ENCODE measurements at places on chromosomes 4 and X.
A peak's percentile ranks its signal among the peaks of the same experiment; 100 is the strongest.

DNA sequence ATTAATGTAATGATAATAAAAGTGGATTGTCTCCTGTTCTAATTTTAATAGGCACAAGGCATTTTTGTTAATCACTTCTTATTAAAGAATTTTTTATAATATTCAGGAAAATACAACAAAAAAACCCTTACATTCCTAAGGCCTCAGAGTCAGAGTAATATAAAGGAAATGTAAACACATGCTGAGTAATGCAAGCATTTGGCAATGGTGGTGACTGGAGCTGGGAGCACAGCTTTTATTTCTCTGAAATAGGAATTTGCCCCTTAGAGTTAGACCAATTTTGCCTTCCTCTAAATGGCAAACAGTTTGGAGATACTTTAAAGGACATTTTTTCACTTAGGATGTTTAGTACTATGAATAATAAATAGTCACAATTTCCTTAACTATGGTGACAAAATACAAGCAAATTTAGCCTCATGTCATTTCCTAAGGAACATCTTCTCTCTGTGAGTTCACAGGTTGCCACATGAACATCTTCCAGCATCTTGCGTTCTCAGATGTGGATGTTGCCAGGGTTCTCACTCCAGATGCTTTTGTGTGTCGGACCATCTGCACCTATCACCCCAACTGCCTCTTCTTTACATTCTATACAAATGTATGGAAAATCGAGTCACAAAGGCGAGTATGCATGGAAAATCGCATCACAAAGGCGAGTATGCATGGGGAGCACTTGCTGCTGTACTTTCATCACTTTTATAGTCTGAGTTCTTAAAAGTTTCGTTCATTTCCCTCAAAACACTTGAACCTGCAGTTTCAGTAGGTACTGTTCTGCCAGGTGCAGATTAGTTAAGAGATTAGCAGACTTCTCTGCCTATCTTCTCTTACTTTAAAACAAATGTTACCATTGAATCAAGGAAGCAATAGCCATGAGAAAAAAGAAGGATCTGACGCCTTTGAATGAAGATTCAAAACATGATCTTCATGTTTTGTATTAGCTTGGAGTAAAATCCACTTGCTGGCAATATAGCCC is 15.9 kb upstream of the F11 start:
- no peak for DNase-seq

DNA sequence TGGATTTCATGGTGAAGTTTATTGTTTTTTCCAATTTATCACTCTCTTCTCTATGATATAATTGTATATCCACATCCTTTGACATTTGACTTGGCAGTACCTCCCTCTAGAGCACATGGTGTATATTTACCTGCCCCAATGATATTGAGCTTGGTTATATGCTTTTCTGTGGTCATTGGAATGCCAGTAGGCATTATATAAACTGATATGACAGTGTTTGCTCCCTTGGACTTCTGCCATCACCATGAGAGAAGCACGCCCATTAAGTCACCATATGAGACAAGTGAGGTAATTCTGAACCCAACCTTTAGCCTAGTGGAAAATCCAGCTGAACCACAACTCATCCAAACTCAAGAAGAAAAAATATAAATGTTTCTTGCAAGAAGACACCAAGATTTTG is 2761.5 kb downstream of the ARAP2 start:
- DNase-seq = no peak

DNA sequence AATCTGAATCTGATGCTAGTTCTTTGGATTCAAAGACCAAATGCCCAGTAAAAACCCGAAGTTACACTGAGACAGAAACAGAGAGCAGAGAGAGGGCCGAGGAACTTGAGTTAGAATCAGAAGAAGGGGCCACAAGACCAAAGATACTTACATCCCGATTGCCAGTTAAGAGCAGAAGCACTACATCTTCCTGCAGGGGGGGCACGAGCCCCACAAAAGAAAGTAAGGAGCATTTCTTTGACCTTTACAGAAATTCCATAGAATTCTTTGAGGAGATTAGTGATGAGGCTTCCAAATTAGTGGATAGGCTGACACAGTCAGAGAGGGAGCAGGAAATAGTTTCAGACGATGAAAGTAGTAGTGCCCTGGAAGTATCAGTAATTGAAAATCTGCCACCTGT is 309.3 kb downstream of the ANK2 start:
- peak; percentile 19 for DNase-seq

DNA sequence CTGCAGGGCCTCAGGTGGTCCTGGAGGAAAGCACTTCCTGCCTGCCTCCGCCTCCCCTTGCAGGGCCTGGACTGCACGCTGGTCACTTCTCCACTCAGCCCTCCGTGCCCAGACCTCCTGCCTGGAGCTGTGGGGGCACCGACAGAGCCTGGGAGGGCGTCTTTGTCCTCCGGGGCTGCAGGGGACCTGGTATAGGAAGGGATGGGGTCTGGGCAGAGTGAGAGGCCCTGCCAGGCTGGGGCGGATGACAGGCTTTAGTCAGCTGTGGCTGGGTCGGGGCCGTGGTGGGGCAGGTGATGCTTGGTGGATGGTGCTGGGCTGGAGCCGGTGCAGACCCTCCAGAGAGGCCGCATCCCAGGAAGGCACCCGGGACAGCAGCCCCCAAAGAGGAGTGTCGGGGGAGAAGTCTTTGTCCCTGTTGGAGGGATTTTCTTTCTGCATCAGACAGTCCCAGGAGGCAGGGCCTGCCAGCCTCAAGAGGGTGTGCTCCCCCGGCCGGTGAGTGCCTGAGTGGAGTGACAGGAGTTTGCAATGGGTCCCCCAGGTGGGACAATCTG is 1.3 kb downstream of the DOK7 start:
- DNase-seq = no peak

- DNase-seq = no peak
Observed at GRCh38 chr4:142585411-142585810, 260.7 kb downstream of the INPP4B start.

DNA sequence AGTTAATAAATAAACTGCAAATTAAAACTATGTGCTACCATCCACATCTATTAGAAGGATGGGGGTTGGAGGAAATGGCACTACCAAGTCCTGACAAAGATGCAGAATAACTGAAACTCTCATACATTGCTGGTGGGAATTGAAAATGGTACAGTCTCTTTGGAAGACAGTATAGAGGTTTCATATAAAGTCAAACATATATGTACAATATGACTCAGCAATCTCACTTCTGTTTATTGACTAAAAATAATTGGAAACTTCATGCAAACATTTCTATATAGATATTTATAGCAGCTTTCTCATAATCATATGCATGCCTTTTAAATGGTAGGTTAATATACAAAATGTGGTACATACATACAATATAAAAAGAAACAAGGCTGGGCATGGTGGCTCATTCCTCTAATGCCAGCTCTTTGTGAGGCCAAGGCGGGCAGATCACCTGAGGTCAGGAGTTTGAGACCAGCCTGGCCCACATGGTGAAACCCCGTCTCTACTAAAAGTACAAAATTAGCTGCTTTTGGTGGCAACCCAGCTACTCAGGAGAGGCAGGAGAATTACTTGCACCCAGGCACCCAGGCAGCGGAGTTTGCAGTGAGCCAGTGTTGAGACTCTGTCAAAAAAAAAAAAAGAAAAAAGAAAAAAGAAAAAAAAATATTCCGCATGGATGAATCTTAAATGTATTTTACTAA is 225.0 kb upstream of the CXXC4 start:
- no peak for DNase-seq

GRCh38 chrX:21255032-21255618 is 119.1 kb upstream of the CNKSR2 start:
- no peak for DNase-seq

DNA sequence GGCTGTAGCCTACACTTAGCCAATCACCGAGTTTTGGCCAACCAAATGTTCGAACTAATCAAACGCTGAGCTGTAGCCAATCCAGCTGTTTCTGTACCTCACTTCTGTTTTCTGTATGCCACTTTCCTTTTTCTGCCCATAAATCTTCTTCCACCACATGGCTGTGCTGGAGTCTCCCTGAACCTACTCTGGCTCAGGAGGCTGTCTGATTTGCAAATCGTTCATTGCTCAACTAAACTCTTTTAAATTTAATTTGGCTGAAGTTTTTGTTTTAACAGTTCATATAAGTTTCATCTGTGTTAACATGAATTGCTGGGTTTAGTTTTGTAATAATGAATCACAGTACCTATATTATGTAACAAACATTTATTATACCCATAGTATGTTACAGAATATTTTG is 160.7 kb upstream of the PCDH7 start:
- DNase-seq = no peak

DNA sequence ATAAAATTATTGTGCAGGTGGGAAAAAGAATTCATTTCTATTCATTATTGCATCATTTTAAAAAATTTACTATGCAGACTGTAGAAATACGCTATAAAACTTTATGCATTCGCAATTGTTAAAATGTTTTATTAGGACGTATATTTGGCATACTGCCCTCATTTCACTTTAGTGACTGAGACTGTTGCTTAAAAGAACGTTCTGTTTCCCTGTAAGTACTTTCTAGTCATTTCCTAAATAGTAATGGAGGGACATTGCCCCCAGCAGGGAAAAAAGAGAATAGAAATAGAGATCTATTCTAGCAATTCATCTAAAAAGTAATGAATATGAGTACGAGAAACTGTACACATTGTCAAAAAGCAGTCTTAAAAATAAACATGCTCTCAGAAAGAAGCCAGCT is 1295.8 kb upstream of the TENM3 start:
- DNase-seq = peak; percentile 80

GRCh38 chrX:136585262-136585661 is 53.2 kb downstream of the VGLL1 start:
- no peak for DNase-seq

DNA sequence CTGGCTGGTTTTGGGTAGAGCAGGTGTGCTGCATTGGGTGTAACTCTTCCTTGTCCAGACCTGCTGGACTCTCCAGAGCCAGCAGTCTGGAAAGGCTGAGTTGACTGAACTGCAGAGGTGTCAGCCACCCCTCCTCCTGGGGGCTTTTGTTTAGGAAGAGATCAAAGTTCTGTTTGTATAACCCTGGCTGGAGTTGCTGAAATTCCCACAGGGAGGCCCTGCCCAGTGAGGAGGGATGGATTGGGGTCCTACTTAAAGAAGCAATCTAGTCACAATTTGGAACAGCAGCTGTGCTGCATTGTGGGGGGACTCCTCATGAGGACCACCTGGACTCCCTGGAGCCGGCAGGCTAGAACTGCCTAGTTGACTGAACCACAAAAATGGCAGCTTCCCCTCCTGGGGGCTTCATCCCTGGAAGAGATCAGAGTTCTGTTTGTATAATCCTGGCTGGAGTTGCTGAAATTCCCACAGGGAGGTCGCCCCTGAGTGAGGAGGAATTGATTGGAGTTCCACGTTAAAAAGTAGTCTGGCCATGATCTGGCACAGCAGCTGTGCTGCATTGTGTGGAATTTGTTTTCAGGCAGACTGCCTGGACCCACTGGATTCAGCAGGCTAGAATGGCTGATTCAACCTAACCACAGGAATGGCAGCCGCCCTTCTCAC is 264.9 kb upstream of the ZC4H2 start:
- no peak for DNase-seq

- no peak for DNase-seq
Observed at GRCh38 chr4:173519111-173520101, 10.6 kb downstream of the HAND2 start.

- DNase-seq = peak; percentile 1
Observed at GRCh38 chrX:10199212-10199611, 42.4 kb downstream of the CLCN4 start.

GRCh38 chr4:52751487-52751911 is 274 bp upstream of the ERVMER34-1 start:
- DNase-seq = no peak

- DNase-seq = peak; percentile 67
Observed at GRCh38 chrX:149527705-149528104, 13.1 kb upstream of the EOLA1 start.

- no peak for DNase-seq
Observed at GRCh38 chr4:61828960-61829359, 628.8 kb downstream of the ADGRL3 start.

DNA sequence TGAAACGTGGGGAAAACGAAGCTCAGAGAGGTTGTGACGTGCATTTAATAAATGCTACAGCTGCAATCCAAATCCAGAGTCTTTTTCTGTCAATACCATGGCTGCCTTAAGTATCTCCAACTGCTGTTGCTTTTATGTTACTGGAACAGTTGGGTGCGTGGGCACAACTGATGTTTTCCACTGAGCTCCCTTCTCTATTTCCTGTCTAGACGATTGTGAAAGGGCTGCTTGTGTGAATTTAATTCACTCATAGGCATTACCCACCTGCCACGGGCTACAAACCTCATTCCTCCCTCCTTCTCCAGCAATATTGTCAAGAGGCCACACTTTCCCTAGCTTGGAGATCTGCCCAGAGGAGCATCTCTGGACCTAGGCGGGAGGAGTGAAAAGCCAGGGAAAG is 526.0 kb downstream of the MID1IP1 start:
- no peak for DNase-seq

DNA sequence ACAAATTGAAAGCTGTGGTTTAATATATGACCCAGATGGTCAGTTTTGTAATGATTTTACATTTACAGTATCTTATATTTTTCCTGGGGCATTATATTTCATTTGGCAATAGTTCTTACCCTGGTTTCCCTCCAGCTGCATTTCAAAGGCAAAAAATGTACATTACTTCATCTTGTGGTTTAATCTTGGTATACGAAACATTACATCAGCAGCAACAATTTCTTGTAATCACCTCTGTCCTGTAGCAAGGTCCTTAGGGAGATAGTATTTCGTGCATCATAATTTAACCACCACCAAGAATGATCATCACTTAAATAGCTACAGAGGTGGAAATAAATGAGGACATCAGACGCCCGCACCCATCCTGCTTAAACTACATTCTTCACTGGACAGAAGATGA is 48.8 kb downstream of the HS6ST2 start:
- DNase-seq = peak; percentile 49

- DNase-seq = peak; percentile 16
Observed at GRCh38 chrX:87702795-87703194, 185.2 kb downstream of the KLHL4 start.

- peak; percentile 73 for DNase-seq
Observed at GRCh38 chr4:140028676-140029517, 125.1 kb downstream of the MAML3 start.

- peak; percentile 26 for DNase-seq
Observed at GRCh38 chr4:37188100-37188499, 56.4 kb upstream of the NWD2 start.

DNA sequence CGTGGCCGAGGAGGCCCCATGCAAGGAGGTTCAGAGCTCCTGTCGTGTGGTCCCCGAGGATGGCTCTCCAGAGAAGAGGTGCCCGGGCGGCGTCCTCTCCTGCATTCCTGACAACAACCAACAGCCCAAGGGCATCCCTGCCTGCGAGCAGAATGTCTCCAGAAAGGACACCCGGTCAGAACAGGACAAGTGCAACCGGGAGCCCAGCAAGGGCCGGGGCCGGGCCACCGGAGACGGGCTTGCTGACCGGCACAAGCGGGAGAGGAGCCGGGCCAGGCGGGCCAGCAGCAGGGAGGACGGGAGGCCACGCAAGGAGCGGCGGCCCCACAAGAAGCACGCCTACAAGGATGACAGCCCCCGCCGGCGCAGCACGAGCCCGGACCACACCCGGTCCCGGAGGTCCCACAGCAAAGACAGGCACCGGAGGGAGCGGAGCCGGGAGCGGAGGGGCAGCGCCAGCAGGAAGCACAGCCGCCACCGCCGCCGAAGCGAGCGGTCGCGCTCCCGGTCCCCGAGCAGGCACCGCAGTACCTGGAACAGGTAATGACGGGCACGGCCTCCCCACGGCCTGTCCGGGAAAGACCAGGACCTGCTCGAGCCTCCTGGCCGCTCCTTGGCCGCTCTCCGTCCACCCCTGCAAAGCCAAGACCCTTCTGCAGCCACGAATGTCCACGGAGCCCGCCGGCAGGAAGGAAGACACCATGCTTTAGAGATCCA is 9.8 kb downstream of the AKAP17A start:
- no peak for DNase-seq

- DNase-seq = no peak
Observed at GRCh38 chr4:151169223-151169622, 69.8 kb downstream of the RPS3A start.

- DNase-seq = no peak
Observed at GRCh38 chr4:48877827-48878535, 28.6 kb downstream of the OCIAD2 start.
